ENCODE measurements at places on chromosomes 5 and 9.
A peak's percentile ranks its signal among the peaks of the same experiment; 100 is the strongest.

DNA sequence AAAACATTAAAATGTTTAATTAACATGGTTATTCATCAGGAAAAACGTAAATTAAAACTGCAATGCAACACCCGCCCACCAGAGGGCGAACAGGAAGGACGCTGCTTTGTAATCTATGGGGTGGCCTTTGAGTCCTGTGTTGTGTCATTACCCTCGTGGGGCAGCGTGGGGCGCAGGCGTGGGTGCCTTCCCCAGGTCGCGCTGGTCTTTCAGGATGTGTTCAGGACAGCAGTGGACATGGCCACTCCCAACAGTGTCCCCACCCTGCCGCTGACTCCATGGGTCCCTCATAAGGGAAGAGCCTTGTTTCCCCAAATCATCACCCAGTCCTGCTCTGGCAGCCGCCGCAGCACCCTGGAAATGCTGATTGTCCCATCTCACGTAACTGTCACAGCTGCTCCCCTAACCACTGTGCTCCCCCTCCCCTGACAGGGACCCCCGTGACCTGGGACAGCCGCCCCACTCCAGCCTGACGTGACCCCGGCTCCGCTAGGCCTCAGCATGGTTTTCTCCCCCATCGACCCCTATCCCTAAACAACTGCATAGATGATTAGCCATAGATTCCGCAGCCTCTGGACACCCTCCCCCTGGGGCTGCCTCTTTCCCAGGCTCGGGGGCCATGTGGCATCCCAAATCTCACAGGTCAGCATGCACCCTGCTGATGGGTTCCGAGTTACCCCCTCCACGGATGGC lies 36.4 kb downstream of the GLT6D1 start:
- DNase-seq = peak; percentile 57

DNA sequence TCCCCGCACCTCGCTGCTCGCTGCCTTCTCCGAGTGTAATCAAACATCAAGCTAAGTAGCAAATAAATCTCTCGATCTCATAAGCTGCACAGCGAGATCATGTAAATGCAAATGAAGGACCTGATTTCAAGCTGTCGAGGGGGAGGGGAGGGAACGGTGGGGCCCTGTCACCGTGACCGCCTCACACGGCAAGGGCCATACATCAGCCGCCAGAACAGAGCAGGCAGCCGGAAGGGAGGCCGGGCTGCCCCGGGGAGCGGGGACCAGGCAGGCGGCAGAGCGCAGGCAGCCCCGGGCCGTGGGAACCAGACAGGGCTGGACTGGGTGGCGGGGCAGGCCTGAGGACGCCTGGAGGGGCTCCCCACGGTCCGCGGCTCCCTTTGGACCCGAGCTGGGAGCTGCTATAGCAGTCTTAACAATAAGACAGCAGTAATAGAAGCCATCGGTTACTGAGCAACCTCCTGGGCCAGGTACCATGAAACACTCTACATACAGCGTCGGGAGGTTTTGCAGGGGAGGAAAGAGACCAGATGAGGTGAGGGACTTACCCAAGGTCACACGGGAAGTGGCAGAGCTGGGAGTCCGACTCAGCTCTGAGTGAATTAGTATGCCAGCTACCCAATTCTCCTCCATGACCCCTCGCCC lies 76.8 kb downstream of the CFAP77 start:
- no peak for DNase-seq

DNA sequence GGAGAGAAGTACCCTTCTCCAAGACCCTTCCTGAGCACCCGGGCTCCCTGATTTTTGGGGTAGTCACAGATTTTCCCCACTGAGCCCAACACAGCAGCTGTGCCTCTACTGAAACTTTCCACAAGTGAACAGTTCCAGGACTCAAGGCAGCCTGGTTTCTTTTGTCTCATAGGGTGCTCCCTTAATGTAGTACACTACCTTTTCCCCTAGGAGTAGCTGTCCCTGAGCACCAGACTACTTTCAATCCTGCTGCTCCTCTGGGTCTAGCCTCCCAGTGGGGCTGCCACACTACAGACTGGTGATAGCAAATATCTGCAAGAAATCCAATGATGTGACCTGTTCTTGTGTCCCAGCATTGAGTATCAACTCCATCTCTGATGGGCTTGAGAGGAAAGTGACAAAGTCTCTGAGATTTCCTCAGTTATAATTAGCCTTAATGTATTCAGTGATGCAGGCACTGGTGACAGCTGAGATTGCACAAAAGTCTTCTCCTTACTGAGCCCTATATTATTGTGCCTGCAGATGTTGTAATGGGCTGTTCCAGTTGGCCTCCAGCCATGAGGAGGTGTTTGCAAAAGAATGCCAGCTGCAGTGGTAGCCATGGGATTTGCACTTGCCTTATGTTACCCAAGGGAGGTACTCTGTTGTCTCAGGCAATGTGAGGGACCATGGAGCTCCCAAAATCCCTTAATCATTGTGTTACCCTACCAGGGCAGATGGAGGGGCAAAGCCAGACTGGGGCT lies 1802.5 kb downstream of the EFNA5 start:
- no peak for DNase-seq

GRCh38 chr9:91820949-91821880 lies 128.8 kb downstream of the ROR2 start:
- no peak for DNase-seq

DNA sequence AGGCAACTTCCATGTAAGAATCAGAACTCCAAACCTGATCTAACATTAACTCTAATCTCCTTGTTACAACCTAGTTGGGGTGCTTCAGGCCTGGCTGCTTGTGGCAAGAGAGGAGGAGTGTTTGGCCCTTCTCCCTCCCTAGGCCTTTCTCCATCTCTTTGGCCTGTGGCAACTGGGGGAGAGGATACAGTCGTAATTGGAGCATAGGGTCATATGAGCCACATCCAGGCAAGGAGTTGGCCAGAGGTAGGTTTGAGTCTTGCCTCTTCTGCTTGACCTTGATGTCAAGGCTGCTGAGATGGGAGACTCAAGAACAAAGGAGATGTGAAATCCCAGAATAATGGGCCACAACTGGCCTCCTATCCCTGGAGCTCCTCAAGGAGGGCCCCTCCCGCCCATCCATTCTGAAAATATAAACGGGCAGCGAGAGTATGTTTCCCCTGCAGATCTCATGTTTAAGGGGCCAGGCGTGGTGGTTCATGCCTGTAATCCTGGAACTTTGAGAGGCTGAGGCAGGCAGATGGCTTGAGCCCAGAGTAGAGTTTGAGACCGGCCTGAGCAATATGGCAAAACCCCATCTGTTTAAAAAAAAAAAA lies 59.3 kb upstream of the ANGPTL2 start:
- DNase-seq = no peak

Data from activated CD4-positive, alpha-beta T cell treated with anti-CD3 and anti-CD28 coated beads for 4 hours (primary cell).